Kidney (tissue), 22 donors: ENCODE measurements at places on chromosomes 2 and 18.

- H3K4me3 ChIP-seq, result no peak overlapping the region
- no peak for DNase-seq
- no peak overlapping the region for H3K27ac ChIP-seq
- H3K4me1 ChIP-seq, result no peaks in the 10 kb centered on the region
Observed at GRCh38 chr2:156005999-156006712, 326.4 kb downstream of the NR4A2 start.

DNA sequence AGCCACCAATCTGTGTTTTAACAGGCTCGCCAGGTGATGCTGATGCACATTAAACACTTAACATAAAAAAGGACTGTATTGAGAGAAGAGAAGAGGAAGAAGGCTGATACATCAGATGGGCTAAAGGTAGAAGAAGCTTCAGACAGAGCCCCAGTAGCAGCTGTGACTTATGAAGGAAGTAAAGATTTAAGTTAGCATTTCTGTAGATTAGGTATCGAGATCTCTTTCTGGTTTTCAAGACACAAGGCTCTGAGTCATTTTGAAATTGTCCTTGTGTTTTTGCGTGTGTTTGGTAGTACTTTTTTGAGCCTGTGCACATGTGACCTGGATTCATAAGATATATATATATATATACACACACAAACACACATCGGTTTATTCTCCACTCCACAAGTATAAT is 40.6 kb upstream of the GCFC2 start:
- DNase-seq, result no peak
- H3K4me1 ChIP-seq, result no peaks in the 10 kb centered on the region
- no peak overlapping the region for H3K27ac ChIP-seq
- H3K4me3 ChIP-seq, result no peak overlapping the region

- H3K36me3 ChIP-seq, result no peaks in the 10 kb centered on the region
- H3K4me3 ChIP-seq, result no peak overlapping the region
- DNase-seq, result no peak
- H3K4me1 ChIP-seq, result peaks cover 7% of the 10 kb centered on the region
Observed at GRCh38 chr2:224561234-224562005, 23.7 kb downstream of the CUL3 start.

DNA sequence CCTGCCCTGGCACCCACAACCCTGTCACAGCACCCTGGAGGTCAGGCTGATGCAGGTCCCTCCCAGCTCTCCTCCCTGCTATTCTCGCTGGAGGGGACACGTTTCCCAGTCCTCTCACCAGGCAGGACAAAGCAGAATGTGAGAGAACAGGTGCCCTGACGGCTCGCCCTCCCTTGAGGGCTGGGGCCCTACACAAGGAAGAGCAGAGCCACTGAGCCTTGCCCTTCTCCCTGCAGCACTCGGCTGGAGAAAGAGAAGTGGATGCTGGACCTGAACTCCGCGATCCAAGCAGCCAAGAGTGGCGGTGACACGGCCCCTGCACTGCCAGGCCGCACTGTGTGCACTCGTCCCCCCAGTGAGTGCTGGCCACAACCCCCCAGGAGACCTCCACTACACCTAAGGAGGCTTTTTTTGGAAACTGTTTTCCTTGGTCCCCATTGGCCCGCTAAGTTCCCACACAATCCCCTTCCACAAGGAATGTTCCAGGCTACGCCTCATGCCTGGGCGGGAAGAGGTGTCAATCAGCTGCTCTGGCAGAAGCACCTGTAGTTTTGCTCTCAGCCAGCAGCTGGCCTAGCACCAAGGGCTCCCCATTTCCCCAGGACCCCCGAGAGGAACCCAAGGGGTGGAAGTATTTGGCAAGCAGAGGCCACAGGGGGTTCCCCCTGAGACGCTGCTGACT is 17.4 kb downstream of the STK25 start:
- H3K4me3 ChIP-seq, result no peak overlapping the region
- no peaks in the 10 kb centered on the region for H3K4me1 ChIP-seq
- H3K36me3 ChIP-seq, result peaks cover 10% of the 10 kb centered on the region

DNA sequence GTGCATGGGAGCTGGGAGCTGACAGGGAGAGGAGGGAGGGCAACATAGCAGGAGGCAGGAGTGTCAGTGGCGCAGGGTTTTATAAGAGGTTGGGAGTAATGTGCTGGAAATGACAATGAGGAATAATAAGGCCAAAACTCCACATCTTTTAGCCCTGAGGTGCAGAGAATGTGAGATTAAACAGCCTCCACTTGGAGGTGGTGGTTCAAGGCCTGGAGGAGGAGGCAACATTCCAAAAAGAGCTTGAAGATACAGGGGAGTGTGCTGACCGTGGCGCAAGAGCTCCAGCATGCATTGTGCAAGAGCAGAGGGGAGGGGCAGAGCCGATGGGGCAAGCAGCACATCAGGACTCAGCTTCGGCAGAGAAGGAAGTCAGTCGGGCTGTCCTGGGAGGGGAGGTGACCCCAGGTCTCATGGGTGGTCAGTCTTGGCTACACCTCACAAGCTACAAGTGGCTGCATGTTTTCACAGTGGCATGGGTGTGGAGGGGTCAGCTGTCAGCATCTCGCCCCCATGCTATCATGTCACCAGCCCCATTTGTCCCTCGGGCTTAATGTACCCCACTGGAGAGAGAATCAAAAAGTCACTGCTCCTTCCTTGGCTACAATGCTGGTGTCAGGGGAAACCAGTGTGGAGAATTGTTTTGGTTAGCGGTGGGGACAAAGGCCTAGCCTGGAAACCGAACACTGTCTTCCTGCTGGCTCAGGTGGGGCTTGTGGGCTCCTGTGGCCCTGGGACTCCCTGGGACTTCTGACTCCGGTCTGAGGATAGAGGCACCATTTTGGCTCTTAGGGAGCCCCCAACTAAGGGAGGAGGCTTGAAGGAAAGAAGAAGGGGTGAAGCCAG is 208.0 kb downstream of the ZFP36L2 start:
- peak; percentile 58 for DNase-seq
- H3K36me3 ChIP-seq, result no peaks in the 10 kb centered on the region
- H3K27me3 ChIP-seq, result no peaks in the 10 kb centered on the region
- H3K4me3 ChIP-seq, result no peak overlapping the region
- no peaks in the 10 kb centered on the region for H3K4me1 ChIP-seq
